ENCODE measurements at places on chromosomes 11 and 22. TPM values are rescaled to one million over a fixed set of nuclear protein-coding genes. Genes with fewer than 3 reads are reported as not detected.

- H3K4me1 ChIP-seq = no peaks in the 10 kb centered on the region
- H3K4me3 ChIP-seq = no peak overlapping the region
Observed at GRCh38 chr11:19025481-19026406, 34.8 kb downstream of the MRGPRX2 start.

GRCh38 chr22:27011133-27011532, 353.7 kb downstream of the MIAT start:
- H3K4me3 ChIP-seq = no peak overlapping the region
- no peak for DNase-seq
- no peaks in the 10 kb centered on the region for H3K27me3 ChIP-seq
- H3K36me3 ChIP-seq = no peaks in the 10 kb centered on the region
- H3K4me1 ChIP-seq = no peaks in the 10 kb centered on the region
- no peak overlapping the region for H3K27ac ChIP-seq

- no peaks in the 10 kb centered on the region for H3K36me3 ChIP-seq
- no peaks in the 10 kb centered on the region for H3K27me3 ChIP-seq
Observed at GRCh38 chr11:18912883-18913282, 26.3 kb downstream of the MRGPRX1 start.

GRCh38 chr11:14384338-14384737, 25.4 kb upstream of the RRAS2 start:
- H3K4me3 ChIP-seq = no peak overlapping the region
- H3K36me3 ChIP-seq = no peaks in the 10 kb centered on the region
- DNase-seq = no peak
- H3K27ac ChIP-seq = no peak overlapping the region

- peaks cover 5% of the 10 kb centered on the region for H3K4me1 ChIP-seq
- H3K4me3 ChIP-seq = no peak overlapping the region
- no peaks in the 10 kb centered on the region for H3K36me3 ChIP-seq
- no peak for DNase-seq
Observed at GRCh38 chr11:64297699-64298358, 2.3 kb upstream of the CATSPERZ start.

The OR8H1 gene
- total RNA-seq = not detected

DNA sequence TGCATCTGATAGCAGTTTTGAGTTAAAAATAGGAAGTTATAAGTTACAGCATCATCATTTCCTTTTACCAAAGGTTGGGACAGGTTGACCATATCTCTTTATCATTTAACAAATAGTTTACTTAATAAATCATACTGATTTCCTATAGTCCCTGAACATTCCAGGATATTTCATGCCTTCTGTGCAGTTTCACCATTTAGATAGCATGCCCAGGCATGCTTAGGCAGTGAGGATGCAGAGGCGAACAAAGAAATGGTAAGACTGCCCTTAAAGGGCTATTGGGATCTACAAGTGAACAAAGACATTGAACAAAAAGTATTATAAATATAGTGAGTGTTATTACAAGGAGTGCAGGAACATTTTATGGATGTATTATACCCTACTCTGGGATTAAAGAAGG, 96.4 kb downstream of the PRMT3 start:
- H3K4me3 ChIP-seq = no peak overlapping the region
- H3K4me1 ChIP-seq = no peaks in the 10 kb centered on the region
- no peaks in the 10 kb centered on the region for H3K27me3 ChIP-seq
- H3K27ac ChIP-seq = no peak overlapping the region

- H3K4me1 ChIP-seq = no peaks in the 10 kb centered on the region
- no peak overlapping the region for H3K4me3 ChIP-seq
- DNase-seq = peak; percentile 70
- H3K27me3 ChIP-seq = no peaks in the 10 kb centered on the region
Observed at GRCh38 chr11:9748361-9748970, 84.6 kb downstream of the SWAP70 start.

DNA sequence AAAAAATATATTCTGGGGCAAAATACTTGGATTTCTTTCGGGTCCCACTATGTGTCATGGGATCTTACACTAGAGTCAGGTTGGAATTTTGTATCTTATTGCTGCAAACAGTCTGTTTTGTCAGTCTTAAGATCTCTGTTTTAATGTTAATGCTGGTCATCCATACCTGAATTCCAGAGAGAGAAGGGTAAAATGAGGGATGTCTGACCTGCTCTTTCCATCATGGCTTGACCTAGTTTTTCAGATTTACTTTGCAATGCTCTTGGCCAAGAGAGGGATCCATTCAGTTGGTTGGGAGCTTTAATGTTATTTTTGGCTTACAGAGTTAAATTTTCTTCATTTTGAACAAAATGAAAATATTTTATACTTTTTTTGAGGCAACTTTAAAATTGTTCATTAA, 117.2 kb downstream of the CASP12 start:
- H3K27me3 ChIP-seq = no peaks in the 10 kb centered on the region
- H3K36me3 ChIP-seq = no peaks in the 10 kb centered on the region
- H3K4me3 ChIP-seq = no peak overlapping the region
- peaks cover 11% of the 10 kb centered on the region for H3K4me1 ChIP-seq

The MPEG1 gene
- total RNA-seq = not detected

DNA sequence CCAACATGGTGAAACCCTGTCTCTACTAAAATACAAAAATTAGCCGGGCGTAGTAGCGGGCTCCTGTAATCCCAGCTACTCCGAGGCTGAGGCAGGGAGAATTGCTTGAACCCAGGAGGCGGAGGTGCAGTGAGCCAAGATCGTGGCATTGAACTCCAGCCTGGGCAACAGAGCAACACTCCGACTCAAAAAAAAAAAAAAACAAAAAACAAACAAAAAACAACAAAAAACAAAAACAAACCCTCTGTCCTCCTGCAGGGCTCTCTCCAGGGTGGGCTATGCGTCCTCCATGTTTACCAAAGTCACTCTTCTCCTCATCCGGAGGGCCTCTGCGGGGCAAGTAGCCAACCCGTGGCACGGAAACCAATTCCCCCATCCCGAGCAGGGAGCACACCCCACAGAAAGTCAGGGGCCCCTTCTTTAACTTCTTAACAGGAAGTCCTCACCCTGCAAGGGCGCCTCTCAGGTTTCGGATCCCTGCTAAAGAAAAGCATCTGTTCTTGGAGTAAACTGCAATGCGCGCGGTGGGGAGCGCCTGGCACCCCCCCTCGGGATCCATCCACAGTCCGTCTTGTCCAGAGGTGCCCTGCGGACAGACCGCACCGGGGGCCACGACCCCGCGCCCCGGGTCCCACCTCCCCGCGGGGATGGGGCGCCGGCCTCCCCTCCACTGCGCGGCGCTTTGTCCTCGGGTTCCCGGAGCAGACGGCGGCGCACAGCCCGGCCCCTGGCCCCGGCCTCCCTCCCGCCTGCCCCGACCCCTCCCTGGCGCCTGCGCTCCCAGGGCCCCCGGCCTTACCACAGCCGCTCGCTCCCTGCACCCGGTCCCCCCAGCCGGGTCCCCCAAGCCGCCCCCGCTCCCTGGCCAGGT, 712 bp downstream of the CERK start:
- no peak for DNase-seq
- peaks cover 20% of the 10 kb centered on the region for H3K4me1 ChIP-seq
- H3K4me3 ChIP-seq = peak overlapping the region; percentile 67
- H3K27ac ChIP-seq = no peak overlapping the region

GRCh38 chr22:21626735-21627469, 2.9 kb downstream of the YDJC start:
- no peak overlapping the region for H3K27ac ChIP-seq
- no peak overlapping the region for H3K4me3 ChIP-seq
- no peak for DNase-seq
- H3K4me1 ChIP-seq = peaks cover 5% of the 10 kb centered on the region
- H3K36me3 ChIP-seq = peaks cover 4% of the 10 kb centered on the region

Measured in Caco-2 (cell line).